ENCODE measurements at places on chromosomes 5 and 9.

DNA sequence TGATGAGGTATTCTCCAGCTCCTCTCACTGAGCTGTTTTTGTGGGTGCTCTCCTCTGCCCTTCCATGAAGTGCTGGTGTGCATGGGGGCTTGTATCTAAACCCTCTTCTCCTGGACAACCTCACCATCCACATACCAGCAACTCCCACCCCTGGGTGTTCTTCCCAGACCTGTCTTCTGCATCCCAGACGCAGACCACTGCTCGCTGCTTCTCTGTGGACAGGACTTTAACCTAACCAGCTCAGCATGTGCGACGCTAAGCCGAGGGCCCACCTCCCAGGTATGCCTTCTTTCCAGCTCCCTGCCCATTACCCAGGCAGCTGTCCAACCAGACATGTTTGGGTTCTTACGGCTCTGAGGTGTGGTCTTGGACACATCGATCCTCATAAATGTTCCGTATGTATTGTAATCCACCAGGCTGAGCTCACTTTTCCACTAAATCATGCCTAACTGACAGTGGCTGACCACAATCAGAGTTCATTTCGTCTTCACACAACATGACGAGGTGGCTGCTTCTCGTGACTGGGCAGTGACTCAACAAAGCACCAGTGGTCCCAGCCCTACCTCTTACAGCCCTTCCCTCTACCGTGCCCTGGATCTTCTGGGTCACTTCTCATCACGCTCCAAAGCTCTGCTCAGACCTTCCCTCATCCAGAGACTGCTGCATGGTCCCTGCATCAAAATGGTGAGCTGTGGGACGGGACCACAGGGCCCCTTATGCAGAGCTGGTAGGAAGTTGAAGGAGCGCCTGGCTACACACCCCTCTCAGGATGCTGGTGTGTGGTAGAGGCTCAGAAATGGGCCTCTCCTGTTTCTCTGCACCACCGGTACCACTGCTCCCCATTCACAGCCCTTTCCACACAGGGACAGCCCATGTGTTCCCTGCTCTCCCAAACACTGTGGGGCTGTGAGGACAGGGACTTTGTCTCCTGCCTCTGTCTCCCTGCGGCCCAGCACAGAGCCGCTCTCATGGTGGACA, 9.6 kb upstream of the PTGES2 start:
- peak; percentile 59 for DNase-seq

GRCh38 chr9:137367506-137368430, 55.2 kb downstream of the EXD3 start:
- DNase-seq: no peak

DNA sequence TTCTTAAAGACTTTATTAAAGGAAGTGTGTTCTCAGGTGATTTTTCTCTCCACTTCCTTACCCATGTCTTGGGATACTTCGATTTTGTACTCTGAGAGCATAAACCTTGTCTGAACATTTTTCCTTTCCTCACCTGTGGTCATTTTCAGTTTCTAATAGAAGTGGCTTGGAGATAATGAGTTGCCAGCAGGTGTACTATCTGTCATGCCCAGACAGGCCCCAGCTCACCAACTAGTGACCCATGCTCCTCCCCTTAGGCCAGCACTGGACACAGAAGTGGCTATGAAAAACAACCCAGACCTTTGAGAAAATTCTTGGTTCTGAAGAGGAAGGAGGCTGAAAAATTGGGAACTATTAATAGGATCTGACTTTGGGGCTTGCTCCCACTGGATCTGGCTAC, 49.2 kb upstream of the SMIM32 start:
- DNase-seq: no peak

GRCh38 chr9:123356851-123357742, 1.1 kb downstream of the CRB2 start:
- no peak for DNase-seq

DNA sequence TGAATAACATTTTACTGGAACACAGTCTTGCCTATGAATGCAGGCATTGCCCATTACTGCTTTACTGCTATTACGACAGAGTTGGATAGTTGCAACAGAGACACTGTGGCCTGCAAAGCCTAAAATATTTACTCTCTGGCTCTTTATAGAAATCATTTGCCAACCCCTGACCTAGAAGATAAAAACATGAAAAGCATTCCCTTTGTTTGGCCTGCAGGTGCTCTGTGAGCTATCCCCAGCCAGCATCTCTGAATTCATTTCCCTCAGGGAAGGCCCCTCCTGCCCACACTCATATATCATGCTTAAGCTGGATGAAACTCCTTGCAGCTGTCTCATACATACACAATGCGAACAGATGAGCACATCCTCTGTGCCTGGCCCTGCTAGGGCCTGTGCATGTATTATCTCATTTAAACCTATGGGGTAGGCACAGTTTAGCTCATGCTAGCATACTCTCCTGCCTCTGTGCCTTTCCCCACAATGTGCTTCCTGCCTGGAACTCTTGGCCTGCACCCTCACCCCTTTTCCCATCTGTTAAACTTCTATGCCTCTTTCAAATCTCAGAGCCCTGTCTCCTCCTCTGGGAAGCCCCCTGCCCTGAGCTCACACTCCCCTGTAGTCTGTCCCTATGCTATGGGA, 193.1 kb downstream of the PAX5 start:
- peak; percentile 93 for DNase-seq

DNA sequence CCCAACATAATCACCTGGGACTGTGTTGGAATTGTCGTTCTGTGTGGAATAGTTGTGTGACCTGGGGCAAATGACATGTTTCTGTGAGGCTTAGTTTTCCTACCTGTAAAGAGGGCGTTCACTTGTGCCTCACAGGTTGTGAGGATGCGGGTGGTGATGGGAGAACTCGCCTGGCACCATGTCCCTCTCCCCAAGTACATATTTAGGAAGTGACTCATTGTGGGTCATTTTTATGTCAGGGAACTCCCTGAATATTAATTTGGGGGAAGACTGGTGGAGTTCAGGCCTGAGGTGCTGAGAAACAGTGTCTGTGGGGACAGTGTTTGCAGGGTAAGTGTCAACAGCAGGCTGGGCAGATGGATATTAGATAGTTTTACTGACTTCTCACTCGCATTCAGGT, 144.7 kb downstream of the KDM4C start:
- no peak for DNase-seq

- DNase-seq: no peak
Observed at GRCh38 chr9:16002816-16003215, 450.0 kb downstream of the CCDC171 start.

GRCh38 chr5:173594061-173594460, 22.4 kb downstream of the BOD1 start:
- DNase-seq: no peak

- DNase-seq: no peak
Observed at GRCh38 chr5:127411381-127411780, 106.1 kb upstream of the PRRC1 start.

GRCh38 chr9:80147866-80148265, 576.1 kb downstream of the TLE4 start:
- no peak for DNase-seq

- no peak for DNase-seq
Observed at GRCh38 chr5:62093976-62094375, 212.0 kb upstream of the KIF2A start.

DNA sequence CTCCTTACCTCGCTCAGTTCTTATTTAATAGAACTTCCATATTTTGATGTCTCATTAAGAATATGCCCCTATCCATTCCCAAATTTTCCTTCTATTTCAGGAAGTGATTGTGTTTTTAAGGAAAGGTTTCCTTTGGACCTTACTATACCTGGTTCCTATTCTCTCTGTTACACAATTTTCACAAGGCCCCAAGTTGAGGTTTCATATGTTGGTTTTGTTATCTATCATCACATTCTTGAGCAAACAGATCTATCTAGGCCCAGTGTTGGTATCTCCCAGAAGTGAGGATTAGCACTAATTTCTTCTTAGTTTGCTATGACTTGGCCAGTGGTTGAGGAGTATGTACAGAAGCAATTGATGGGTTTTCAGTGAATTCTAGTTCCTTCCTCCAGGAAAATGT, 41.5 kb downstream of the ALG2 start:
- peak; percentile 17 for DNase-seq

DNA sequence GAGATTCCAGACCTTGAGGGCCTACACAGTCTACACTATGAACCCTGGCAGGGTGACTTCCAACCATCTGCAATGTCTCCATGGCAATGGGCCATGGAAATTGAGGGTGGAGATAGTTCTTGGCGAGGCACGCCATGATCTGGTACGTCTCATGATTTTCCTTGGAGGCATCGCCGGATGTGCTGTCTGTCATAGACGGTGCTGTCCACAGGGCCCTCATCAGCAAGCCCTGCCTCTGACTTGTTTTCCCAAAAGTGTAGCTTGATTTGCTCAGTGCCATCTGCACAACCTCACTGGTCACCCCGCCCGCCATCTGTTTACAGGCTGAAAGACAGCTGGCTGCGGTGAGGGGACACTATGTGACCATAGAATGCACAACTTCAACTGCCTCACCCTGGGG, 73.5 kb downstream of the BOD1 start:
- no peak for DNase-seq

GRCh38 chr9:8036914-8037524, 237.4 kb upstream of the DMAC1 start:
- DNase-seq: peak; percentile 68

DNA sequence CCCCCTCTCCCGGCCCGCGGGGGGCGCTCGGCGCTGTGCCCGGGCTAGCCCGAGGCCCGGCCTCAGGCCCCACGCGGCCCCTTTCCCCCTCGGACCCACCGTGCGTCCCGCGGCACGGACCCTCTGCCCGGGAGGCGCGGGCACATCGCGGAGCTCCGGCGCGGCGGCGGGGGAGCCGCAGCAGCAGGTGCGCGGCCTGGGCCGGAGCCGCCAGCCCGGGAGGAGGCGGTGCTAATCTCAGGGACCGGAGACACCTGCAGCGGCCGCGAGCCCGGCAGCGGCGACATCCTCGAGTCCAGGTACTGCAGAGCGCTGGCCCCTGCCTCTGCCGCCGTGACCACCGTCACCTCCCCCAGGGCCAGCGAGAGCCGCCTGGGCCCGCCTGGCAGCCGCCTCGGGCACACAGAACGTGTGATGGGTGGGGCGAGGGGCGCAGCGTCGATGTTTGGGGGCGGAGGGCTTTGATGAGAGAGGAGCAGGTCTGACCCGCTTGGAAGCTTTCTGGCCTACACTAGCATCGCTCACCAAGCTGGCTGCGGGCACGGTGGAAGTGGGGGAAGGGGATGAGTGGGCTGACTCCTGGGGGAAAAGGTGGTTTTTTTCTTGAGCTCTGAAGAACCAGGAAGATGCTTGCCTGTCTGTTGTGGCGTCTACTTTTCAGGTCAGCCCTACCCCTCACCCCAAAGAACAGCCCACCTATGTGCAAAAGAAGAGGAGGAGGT, 524 bp downstream of the CYFIP2 start:
- no peak for DNase-seq

DNA sequence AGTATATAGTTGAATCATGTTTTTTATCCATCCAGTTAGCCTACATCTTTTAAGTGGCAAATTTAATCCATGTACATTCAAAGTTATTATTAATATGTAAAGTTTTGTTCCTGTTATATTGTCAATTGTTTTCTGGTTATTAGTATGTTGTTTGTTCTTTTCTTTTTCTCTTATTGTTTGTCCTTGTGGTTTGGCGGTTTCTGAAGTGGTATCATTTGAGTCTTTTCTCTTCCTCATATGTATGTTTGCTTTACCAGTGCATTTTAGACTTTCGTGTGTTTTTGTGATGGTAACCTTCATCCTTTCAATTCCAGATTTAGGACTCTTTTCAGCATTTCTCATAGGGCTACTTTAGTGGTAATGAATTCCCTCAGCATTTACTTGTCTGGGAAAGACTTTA, 130.4 kb upstream of the RFX3 start:
- DNase-seq: no peak

DNA sequence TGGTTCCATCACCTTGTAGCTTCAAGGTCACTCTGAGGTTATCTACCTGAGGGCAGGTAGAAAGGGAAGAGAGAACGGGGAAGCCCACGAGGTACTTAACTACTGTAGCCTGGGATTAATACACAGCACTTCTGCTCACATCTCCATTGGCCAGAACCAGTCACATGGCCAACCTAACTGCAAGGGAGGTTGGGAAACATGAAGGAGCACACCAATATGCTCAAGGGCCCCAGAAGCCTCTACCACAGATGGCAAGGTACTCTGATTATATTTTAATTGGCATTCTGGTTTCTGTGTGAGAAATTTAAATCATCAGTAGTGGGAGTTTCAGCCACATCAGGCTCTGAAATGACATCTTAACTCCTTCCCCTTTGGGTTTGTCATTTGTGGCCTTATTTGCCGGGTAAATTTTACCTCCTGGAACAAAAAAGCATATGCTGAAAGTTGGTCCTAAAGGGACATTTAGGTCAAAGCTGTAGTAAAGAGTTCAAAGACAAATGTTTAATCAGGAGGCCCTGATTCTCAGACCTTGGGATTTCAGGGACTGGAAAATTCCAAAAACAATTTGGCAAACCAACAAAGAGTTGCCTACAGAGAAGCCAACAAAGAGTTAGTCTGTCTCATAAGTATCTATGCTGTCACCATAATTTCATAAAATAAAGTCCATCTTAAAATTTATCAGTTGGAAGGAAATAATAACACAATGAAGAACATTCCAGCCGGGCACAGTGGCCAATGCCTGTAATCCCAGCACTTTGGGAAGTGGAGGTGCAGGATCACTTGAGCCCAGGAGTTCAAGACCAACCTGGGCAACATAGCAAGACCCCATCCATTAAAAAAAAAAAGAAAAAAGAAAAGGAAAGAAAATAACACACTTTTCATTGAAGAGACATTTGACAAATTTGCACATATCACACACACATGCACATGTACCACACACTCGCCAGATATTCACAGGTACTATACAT, 13.8 kb upstream of the MVB12B start:
- no peak for DNase-seq

- no peak for DNase-seq
Observed at GRCh38 chr5:7717691-7718090, 133.2 kb downstream of the CFAP90 start.

DNA sequence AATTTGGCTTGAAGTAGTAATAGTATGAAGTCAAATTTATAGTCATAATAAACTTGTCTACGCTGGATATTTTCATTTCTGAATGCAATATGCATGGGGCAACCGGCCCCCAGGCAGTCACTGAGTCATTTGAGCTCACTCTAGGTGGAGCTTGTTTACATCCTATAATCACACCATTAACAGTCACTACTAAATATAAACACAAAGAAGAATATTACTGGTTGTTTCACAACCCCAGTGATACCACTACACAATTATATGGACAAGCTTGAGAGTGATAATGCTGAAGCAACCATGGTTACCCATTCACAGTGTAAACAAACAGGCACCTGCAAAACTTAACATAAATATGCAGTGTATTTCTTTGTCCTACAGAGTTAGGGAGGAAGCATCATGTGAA, 68.7 kb downstream of the MARCHF3 start:
- no peak for DNase-seq

- no peak for DNase-seq
Observed at GRCh38 chr5:116013207-116013785, 19.0 kb upstream of the ARL14EPL start.

DNA sequence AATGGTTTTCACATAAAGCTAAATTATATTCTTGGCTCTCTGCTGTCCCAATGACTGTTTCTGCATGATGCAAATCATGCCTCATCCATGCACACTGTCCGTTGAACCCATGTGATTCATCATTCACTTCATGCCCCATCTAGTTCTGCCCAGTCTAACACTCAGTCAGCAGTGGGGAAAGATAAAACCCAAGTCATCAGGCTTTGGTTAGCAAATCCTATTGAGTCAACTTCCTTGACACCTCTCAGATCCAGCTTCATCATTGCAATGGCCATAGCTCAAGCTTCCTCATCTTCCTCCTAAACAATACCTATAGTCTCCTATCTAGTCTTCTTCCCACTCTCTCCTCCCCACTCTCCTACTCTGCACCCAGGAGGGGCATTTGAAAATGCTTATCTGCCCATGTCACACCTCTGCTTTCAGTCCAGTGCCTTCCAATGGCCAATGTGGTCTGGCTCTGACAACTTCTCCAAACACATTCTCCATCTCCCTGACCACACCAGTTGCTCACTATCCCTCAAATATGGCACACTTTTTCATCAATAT, 266.0 kb upstream of the TRIM32 start:
- no peak for DNase-seq

Measured in MV-4-11 (cell line).